NCI-H69 (cell line): ENCODE measurements at places on chromosomes 11 and 22.

DNA sequence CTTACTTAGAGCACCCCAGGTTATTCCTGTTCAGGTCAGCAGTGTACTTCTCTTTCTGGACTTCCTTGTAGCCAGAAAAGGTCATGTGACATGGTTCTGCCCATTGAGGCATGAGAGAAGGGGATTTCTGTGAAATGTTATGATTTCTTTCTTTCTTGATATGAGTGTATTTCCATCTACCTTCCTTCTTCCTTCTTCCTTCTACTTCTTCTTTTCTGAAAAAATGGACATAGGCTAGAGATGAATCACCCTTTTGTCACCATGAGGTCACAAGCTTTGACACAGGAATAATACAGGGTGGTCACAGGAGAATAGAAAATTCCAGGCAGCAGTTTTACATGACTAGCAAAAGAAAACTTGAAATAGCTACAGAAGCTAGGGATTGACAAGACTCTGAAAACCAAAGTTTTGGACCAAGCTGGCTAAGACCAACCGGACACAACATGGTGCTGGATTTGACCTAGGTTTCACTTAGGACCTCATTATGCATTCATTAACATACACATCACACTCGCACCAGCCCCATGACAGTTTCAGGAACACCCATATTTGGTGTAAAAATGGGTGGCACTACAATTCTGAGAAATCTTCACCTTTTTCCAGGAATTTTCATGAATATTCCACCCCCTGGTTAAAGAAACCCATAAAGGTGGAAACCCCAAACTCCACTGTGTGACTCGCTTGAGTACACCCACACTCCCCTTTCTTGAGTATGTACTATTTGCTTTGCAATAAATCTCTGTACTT, 21.2 kb upstream of the MAP6 start:
- no peak for DNase-seq

GRCh38 chr11:101996111-101996510, 51.1 kb upstream of the CFAP300 start:
- DNase-seq, result no peak

DNA sequence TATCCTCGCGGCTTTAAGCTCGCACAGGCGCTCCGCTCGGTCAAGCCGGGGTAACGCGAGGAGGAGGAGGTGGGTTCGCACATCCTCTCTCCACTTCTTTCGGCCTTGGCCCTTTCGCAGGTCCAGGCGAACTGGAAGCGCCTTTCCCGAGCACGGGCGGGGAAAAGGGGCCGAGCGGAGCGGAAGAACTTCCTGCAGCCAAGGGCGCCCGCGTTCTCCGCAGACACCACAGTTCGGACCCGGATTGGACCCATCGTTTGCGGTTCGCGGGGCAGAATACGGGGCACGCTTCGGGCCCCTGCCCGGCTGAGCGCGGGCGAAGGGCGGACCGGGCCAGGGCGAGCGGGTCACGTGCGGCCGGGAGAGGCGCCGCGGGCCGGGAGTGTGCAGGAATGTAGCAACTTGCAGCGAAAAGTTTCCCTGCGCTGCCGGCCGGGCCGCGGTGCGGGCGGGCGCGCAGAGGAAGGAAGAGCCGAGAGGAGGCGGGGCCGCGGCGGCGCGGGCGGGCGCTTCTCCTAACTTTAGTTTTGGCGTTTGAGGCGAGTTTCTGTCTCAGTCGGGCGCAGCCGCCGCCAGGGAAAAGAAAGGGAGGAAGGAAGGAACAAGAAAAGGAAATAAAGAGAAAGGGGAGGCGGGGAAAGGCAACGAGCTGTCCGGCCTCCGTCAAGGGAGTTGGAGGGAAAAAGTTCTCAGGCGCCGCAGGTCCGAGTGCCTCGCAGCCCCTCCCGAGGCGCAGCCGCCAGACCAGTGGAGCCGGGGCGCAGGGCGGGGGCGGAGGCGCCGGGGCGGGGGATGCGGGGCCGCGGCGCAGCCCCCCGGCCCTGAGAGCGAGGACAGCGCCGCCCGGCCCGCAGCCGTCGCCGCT, at the start of gene YAP1:
YAP1 (plus strand) TSS at position 552 of the 865 bp plus-strand sequence. CDS start 402 bp downstream, outside the sequence.
- DNase-seq, result peak; percentile 57

GRCh38 chr11:20177136-20177535, 16.9 kb upstream of the DBX1 start:
- DNase-seq, result no peak

DNA sequence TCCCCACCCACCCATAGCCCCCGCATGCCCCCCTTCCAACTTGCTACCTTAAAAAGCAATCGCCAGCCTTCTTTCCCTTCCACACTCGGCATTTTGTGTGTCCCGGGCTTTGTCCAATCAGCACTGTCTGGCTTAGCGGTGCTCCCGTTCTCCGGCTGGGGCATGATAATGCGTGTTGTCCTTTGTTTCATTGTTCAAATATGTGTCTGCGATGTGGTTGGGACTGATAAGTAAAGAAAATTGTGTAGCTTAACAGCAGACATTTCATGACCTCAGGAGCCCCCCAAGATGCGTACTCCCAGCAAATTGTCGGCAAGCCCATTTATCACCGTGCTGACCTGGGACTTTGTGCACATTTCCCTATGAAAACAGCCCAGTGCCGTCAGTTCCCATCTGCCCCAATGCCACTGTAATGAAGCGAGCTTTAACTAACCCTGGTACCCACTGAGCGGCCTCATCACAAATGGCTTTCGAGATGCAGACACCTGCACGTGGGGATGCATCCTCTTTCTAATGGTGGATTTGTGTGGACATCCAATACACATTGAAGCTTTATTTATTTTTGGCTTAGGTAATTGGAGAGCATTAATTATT, 167.0 kb upstream of the E2F8 start:
- no peak for DNase-seq

DNA sequence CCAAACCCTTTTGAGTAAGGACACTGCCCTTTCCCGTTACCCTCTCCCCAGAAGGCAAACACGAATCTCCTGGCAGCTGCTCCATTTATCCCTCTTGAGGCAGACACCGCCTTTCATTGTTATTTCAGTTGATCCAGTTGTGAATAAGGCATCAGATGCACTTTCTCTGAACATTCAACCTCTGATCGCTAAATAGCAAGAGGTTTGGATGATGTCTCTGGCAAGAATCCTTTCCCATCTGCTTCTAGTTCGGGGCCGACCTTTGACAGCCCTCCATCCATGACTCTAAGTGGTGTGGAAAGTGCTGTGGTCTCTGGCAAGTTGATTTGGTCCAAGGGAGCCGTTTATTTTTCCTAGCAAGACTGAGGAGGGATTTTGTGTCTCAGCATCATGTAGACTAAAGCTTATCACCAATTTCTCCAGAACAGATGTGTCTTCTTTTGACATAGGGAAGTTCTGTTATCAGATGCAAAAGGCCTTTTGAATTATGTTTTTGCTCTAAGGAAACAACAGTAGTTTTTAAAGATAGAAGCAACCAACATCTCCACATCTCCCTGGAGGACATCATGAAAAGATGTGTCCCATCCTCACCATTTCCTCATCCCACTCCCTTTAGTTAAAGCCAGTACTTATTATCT, 123.6 kb downstream of the CCDC34 start:
- peak; percentile 68 for DNase-seq

DNA sequence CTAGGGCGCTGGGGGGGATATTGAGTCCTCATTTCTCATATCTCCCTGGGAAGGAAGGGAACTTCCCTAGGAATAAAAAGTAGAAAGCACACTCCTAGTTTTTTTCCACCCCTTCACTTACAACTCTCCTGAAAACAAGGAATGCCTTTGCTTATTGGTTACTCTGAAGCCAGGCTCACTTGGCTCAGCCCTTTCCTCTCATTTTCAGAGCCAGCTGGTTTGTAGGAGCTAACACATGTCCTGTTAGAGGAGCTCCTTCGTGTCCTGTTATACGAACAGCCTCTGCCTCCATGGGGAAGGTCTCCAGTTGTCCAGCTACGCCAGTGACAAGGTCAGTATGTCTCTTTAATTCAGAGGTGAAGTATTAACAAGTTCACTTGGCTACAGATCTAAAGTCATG, 17.6 kb downstream of the ALKBH8 start:
- peak; percentile 46 for DNase-seq

DNA sequence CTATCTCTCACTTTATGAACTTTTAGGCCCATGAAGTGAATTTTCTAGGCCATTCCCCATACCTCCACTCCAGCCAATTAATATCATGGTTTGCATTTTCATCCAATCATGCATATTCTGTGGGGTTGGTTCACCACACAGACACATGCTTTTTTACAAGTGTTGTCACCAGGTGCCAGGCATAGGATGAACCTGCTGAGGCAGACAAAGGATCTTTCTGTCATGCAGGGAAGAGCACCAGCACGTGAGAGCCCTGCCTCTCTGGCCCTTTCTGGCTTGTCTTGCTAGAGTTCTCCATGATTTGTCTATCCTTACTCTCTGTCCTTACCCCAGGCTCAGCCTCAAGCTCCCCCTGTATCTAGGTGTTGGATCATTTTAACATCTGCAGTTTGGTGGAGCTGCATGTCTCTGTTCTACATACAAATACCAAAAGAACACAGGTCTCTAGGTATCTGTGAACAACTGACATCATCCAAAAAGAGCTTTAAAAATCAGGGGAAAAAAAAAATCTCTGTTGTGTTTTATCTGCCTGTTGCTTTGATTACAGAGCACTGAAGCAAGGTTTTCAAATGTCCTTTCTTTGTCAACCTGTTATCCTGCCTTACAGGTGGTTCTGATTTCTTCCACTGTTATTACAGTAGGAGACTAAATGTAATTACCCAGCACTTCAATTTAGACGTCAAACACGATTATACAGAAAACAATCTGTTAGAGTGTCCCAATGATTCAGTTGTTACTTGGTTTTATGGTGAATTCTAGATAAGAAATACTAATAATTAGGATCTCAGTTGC, 58.4 kb upstream of the GRAMD1B start:
- peak; percentile 79 for DNase-seq

GRCh38 chr22:19795617-19796008, 35.0 kb downstream of the TBX1 start:
- no peak for DNase-seq

DNA sequence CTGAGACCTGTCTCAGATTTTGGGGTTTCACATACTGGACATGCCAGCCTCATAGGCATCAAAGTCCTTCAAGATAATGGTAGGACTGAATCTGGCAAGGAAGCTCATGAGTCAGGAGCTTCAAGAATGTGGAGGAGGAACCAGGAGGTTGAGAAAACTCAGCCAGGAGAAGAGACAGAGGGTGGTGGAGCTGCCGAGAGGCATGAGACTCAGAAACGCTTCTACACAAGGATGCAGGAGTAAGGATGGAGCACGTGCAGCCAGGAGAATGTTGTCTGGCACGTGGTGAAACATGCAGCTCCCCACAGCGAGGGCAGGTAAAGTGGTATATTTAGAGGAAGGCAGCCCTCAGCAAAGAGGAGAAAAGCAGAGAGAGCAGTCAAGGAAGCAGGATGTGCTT, 148.7 kb upstream of the ISX start:
- no peak for DNase-seq

- peak; percentile 95 for DNase-seq
These were observed 10.7 kb downstream of the DAGLA start for GRCh38 chr11:61690706-61691379.

- DNase-seq, result peak; percentile 92
These were observed 67.5 kb downstream of the DDX10 start for GRCh38 chr11:108732395-108732794.

DNA sequence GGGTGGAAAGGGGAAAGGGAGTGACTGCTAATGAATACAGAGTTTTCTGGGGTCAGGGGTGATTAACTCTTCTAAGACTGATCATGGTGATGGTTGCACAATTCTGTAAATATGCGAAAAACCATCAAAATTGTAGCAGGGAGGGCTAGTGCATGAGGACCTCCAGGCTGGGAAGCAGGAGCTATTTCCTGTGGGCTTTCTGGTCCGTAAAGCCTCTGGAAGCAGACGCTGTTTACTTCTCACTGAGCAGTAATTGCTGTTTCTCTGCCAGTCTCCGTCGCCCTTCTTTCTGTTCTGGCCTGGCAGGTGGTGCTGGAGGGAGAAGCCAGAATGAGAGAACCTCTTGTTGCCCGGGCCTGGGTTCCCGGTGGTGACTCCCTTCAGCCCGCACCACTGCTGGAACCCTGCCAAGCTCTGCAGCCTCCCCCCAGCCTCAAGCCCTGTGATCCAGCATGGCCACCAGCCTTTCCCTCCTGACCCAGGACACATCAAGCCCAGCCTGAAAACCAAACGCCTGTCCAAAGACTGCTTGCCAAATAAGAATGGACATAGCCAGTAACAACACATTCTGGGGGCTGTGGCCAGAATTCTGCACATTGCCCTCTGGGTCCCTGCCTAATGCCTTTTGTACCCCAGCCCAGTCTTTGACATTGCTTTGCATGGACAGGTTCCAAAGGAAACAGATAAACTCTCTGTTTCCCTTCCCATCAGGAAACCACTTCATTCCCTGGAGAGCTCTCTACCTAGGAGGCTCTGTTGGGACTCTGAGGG, 201.0 kb upstream of the NAV2 start:
- peak; percentile 42 for DNase-seq

GRCh38 chr22:42922374-42923191, 65.5 kb upstream of the ARFGAP3 start:
- no peak for DNase-seq

DNA sequence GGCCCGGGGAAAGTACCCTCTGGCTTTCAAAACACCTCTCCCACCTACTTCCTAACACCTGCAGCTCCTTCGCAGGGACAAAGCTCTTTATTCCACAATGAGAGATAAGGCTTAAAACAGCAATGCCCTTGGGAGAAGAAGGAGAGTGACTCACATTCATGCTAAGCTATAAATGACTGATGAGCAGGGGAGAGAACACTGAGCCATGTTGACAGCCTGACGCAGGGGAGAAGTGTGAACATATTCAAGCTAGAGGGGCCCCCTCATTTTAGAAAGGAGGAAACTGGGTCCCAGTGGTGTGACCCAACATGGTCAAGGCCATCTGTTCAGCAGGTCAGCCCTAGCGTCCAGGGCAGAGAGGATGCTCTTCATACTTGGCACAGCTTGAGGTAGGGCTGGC, 171.8 kb downstream of the DSCAML1 start:
- DNase-seq, result no peak

GRCh38 chr11:65793625-65794400, 7.0 kb downstream of the OVOL1 start:
- peak; percentile 94 for DNase-seq

DNA sequence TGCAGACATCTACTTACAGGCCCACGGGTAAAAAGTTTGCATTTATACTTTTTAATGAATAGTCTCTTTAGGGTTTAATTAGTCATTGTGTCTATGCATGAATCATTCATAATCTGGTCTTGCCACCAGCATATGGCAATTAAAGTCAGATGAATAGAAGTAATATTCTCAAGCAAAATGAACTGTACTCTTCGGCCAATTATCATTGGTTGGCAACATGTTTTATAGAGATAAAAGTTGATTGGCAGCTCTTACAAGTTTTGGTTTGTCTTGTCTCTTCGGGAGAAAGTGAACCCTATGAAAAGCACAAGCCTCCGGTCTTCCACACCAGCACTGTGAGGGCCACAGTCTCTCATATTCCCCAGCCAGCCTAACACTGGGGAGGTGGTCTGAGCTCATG, 97.8 kb downstream of the OSBP2 start:
- DNase-seq, result no peak

GRCh38 chr11:8997451-8997850, 6.3 kb downstream of the NRIP3 start:
- no peak for DNase-seq

- no peak for DNase-seq
These were observed 8.8 kb downstream of the HOATZ start for GRCh38 chr11:111523343-111523742.

- no peak for DNase-seq
These were observed 65.1 kb downstream of the USP35 start for GRCh38 chr11:78253797-78254196.
